ENCODE measurements at places on chromosomes 13 and 19.
A peak's percentile ranks its signal among the peaks of the same experiment; 100 is the strongest.

GRCh38 chr13:46553886-46554858 is 1.2 kb downstream of the LRCH1 start:
- peak; percentile 80 for DNase-seq

- no peak for DNase-seq
Observed at GRCh38 chr19:48874303-48875135, 2.3 kb downstream of the PPP1R15A start.

DNA sequence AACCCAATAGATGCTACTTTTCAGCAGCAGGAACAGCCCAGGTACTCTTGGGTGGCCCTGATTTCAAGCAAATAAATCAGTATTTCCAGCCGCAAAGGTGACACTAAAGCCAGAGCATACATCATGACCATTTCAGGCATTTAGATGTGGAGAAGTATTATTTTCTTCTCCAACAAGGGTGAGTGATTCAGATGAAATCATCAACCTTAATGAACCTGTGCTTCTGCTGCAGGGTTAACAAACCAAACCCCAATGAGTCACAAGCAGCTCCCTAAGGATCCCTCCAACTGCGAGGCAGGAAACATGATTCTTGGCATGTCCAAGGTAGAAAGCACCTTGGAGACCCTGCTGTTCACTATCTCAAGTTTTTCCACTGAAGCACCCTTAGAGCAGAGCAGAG is 32.7 kb downstream of the MBNL2 start:
- DNase-seq = no peak

- DNase-seq = no peak
Observed at GRCh38 chr19:42028304-42029216, 34.5 kb upstream of the ATP1A3 start.

DNA sequence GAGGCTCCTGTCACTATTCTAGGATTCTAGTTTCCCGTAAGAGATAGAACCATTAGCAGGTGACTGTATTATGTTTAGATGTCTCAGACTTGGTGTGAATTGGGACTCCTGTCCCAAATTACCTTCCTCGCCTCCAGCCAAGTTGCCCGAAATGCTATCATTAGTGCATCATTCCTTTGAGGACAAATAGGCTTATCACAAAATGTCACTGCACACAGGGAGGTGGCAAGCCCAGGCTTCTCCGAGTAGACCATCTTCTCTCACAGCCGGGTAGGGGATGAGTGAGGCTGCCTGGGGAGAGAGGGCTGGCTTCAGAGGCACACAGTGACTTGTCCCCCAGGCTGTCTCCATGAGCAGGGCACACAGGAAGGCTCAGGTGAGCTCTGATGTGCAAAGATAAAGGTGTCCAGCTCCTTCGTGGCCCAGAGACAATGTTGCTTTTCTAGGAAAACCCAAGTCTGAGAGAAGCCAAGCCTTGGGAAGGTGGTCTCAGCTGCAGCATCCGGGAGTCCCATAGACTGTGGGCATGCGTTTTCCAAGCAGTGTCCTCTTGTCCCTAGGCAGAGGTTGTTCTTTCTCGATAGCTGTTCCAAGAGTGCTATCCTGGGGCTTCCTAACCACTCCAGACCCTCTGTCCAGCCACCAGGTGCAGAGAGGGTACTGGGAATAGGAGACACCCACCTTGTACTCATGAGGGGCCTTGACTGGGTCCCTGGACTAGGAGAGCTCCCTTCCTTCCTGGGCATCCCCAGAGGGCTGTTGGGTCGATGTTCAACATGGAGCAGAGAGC is 163.1 kb upstream of the TSHZ3 start:
- no peak for DNase-seq
